Stimulated activated naive CD4-positive, alpha-beta T cell treated with Interleukin-2 at 50 U/mL for 16 hours (primary cell): ENCODE measurements at places on chromosomes 1 and 21.

DNA sequence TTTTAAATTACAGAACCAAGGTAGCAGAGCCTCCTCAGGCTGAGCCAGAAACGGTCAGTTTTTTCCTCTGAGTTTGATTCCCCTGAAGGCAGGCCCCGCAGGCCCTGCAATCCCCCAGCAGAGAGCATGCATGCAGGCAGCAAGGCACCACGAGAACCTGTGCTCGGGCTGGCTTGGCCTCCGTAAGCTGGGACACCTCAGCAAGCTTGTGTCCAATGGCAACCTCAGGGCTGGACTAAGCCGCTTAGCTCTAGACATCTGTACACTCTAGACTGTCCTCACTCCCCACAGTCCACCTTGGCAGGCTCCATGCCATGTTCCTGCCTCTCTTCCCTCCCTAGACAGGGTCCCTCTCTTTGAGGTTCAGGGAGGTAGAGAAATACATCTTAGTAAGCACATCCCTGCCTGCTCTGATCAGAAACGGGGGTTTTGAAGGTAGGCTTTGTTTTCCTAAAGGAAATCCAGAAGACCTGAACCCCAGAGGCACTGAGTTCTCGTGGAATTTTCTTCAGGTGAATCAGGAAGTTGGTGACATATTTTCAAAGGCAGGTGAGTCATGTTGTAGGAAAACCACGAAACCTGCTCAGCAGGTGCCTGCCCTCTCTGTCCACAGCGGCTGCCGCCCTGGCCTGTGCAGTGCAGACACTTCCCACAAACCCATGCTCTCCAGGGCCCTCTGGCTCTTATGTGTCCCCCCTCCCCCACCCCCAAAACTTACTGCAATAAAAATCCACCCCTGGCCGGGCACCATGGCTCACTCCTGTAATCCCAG, 7.0 kb downstream of the TMEM63A start:
- no peak for DNase-seq

GRCh38 chr1:207020709-207021107, 11.8 kb downstream of the C1orf116 start:
- no peak for DNase-seq

- no peak for DNase-seq
Observed at GRCh38 chr1:20229171-20229570, 42.9 kb upstream of the PLA2G2C start.

- DNase-seq = no peak
Observed at GRCh38 chr1:88935522-88936222, 44.3 kb upstream of the GTF2B start.
